ENCODE measurements at places on chromosomes 4 and X. TPM values are rescaled to one million over a fixed set of nuclear protein-coding genes. Genes with fewer than 3 reads are reported as not detected.
A peak's percentile ranks its signal among the peaks of the same experiment; 100 is the strongest.

DNA sequence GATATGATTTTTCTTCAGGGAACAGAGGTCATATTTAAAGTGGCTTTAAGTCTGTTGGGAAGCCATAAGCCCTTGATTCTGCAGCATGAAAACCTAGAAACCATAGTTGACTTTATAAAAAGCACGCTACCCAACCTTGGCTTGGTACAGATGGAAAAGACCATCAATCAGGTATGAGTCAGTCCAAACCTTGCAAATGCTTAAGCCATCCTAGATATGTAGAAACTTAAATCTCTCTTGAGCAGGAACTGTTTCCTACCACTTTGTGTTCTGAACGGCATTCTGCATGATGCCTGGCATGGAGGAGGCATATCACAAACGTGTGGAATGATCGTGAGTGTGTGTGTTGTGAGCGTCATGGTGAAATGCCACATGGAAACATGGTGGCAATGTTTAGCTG is 164.8 kb downstream of the PTTG2 start:
- H3K4me3 ChIP-seq, result no peak overlapping the region
- H3K27ac ChIP-seq, result no peak overlapping the region
- H3K4me1 ChIP-seq, result peaks cover 14% of the 10 kb centered on the region
- no peaks in the 10 kb centered on the region for H3K36me3 ChIP-seq
- no peak for DNase-seq
- no peaks in the 10 kb centered on the region for H3K27me3 ChIP-seq

- H3K27me3 ChIP-seq, result no peaks in the 10 kb centered on the region
- no peaks in the 10 kb centered on the region for H3K36me3 ChIP-seq
- peaks cover 28% of the 10 kb centered on the region for H3K4me1 ChIP-seq
Observed at GRCh38 chr4:173252024-173252935, 81.9 kb downstream of the HMGB2 start.

GRCh38 chrX:10112510-10112909 is 44.3 kb upstream of the CLCN4 start:
- no peak for DNase-seq
- no peaks in the 10 kb centered on the region for H3K27me3 ChIP-seq
- H3K36me3 ChIP-seq, result peaks cover 4% of the 10 kb centered on the region
- no peak overlapping the region for H3K27ac ChIP-seq
- no peak overlapping the region for H3K4me3 ChIP-seq
- peaks cover 6% of the 10 kb centered on the region for H3K4me1 ChIP-seq

DNA sequence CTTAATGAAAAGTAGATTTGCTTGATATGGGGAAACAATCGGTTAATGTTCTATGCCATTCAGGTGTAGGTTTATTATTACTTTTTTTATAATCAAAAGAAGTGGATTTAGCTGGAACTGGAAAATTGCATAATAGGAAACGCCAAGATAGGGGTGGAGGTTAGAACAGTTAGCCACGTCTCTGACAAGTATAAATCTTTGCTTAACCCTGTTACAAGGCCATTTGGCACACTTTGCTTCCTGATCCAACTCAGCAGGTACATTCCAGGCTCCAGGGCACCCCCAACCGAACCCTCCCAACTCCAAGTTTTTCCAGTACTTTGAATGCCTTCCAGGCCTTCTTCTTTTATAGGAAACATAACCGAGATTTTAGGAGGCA is 50.6 kb upstream of the ACSL4 start:
- peaks cover 63% of the 10 kb centered on the region for H3K27me3 ChIP-seq
- peak overlapping the region; percentile 22 for H3K27ac ChIP-seq
- peak; percentile 84 for DNase-seq
- H3K4me3 ChIP-seq, result no peak overlapping the region
- H3K4me1 ChIP-seq, result peaks cover 11% of the 10 kb centered on the region

DNA sequence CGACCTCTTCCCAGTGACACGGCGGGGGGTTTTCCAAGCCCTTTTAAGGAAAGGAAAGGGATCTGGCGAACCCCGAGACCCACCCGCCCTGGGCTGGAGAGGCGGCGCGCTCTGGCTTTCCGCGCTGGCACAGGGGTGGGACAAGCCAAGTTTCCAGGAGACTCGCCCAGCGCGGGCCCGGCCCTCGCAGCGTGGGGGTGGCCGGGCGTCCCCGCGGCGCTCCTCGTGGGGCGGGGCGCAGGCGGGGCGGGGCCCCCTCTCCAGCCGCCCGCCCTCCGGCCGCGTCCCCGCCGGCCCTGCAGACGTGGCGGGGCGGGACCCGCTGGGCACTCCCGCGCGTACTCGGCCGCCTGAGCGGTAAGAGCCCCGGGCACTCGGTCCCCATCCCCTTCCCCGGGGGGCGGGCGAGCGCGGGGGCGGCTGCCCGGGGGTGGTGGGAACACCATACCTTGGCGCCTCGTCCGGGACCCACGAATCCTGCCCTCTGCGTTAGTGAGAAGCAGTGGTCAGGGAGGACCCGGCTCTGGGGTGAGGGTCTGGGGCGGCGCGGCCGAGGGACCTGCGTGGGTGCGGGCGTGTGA is at the start of gene FAM114A1:
TSS of gene FAM114A1 (plus strand) at position 329 of the 581 bp plus-strand sequence. CDS start 10,273 bp downstream, outside the sequence.
- DNase-seq, result peak; percentile 74
- H3K4me3 ChIP-seq, result peak within 1 kb of the TSS; percentile 75
- peak within 1 kb of the TSS; percentile 91 for H3K27ac ChIP-seq
- peaks cover 21% of the 10 kb centered on the region for H3K4me1 ChIP-seq

DNA sequence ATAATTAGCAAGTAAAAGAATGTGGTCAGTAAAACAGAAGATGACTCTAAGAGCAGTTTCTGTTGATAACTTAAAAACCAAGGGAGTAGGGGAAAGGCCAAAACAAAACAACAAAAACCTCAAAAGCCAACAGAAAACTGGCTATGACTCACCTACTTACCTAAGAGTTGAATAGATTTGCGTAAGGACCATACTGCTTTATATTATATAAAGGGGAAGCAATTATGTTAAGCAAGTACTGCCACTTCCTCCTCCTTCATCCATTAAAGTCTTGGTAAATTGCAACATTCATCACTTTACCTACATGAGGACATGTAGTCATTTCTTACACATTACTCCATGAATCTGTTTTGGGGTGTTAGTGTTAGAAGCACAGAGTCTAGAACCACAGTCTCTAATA is 85.9 kb upstream of the FAM47A start:
- no peaks in the 10 kb centered on the region for H3K27me3 ChIP-seq
- H3K36me3 ChIP-seq, result no peaks in the 10 kb centered on the region
- no peaks in the 10 kb centered on the region for H3K4me1 ChIP-seq
- H3K4me3 ChIP-seq, result no peak overlapping the region
- H3K27ac ChIP-seq, result peak overlapping the region; percentile 59

GRCh38 chr4:41212616-41213203 is 1.6 kb downstream of the APBB2 start:
- DNase-seq, result peak; percentile 87
- peaks cover 20% of the 10 kb centered on the region for H3K36me3 ChIP-seq
- H3K27me3 ChIP-seq, result no peaks in the 10 kb centered on the region

GRCh38 chr4:139129206-139129605 is 47.8 kb downstream of the ELF2 start:
- no peak overlapping the region for H3K27ac ChIP-seq
- no peaks in the 10 kb centered on the region for H3K4me1 ChIP-seq
- no peak overlapping the region for H3K4me3 ChIP-seq
- no peak for DNase-seq
- H3K36me3 ChIP-seq, result peaks cover 20% of the 10 kb centered on the region

Gene MAGEC3
- total RNA-seq, result not detected

DNA sequence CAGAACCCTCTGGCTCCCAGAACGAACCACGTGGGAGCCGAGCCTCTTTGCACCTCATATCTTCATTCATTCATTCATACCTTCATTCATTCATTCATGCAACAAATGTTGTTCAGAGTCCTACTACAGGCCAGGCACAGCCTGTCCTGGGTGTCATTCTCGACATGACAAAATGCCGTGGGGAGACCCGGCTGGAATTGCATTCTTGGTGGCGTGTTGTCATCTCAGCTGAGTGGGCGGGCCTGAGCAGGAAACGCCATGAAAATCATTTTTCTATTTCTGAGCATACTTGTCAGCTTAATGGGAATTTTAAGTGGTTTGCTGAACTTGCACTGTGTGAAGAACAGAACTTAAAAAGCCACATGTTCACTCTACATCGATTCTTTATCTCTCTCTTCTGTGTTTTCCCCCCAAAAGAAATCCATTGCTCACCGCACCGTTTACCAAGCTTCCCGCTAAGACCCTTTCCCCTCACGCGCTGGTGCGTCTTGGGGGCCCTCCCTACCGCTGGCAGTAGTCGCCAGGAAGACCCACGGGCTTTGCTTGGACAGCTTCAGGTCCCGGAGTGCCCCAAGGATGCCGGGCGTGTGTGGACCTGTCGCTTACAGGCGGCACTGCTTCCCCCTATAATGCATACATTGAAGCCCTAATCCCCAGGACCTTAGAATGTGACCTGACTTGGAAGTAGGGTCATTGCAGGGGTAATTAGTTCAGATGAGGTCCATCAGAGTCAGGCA is 41.6 kb upstream of the HMX1 start:
- H3K27me3 ChIP-seq, result peaks cover 3% of the 10 kb centered on the region
- no peaks in the 10 kb centered on the region for H3K4me1 ChIP-seq
- peaks cover 4% of the 10 kb centered on the region for H3K36me3 ChIP-seq
- H3K27ac ChIP-seq, result no peak overlapping the region

- H3K4me1 ChIP-seq, result no peaks in the 10 kb centered on the region
- DNase-seq, result no peak
- peaks cover 45% of the 10 kb centered on the region for H3K27me3 ChIP-seq
Observed at GRCh38 chrX:134388161-134389109, 71.5 kb upstream of the HPRT1 start.

DNA sequence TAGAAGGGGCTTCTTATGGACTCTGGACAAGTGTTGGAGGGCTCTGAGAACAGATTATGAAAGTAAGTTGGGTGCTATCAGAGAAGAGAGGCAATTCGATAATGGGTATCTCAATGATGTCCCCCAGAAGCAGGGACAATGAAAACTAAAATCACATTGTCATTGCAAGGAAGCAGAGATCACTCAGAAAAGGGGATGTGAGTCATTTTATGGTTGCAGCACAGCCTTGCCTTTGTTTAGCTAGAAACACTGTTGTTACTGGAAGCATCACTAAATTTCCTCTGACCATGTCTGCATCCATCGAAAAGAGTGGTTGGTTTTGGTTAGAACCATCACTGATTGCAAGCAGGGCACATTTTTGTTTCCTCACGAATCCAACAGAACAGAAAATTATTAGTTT is 246.8 kb upstream of the NWD2 start:
- H3K36me3 ChIP-seq, result no peaks in the 10 kb centered on the region
- H3K4me1 ChIP-seq, result peaks cover 6% of the 10 kb centered on the region
- H3K27me3 ChIP-seq, result no peaks in the 10 kb centered on the region
- no peak overlapping the region for H3K27ac ChIP-seq

GRCh38 chr4:69124941-69125340 is 28.7 kb downstream of the UGT2B7 start:
- DNase-seq, result no peak
- H3K36me3 ChIP-seq, result no peaks in the 10 kb centered on the region
- H3K27me3 ChIP-seq, result no peaks in the 10 kb centered on the region
- H3K27ac ChIP-seq, result peak overlapping the region; percentile 37

DNA sequence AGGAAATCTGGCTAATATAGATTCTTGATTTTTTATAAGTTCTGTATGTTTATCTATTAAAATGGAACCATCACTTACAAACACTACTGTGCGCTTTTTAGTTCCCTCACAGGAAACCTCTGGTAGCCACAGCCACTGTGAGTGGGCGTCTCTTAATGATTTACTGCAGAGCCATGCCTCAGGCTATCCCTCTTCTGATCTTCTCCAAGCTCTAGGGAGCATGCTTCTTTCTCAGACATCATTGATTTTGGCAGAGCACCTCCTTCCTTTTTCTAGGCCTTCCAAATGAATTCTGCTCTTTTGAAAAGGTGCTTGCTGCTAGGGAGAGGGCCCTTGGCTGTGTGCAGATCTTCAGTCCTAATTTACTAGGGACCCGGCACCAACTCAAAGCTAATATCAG is 61.1 kb upstream of the STS start:
- DNase-seq, result peak; percentile 19
- peaks cover 17% of the 10 kb centered on the region for H3K36me3 ChIP-seq
- no peak overlapping the region for H3K27ac ChIP-seq
- H3K4me1 ChIP-seq, result peaks cover 17% of the 10 kb centered on the region
- H3K27me3 ChIP-seq, result no peaks in the 10 kb centered on the region
- H3K4me3 ChIP-seq, result no peak overlapping the region

DNA sequence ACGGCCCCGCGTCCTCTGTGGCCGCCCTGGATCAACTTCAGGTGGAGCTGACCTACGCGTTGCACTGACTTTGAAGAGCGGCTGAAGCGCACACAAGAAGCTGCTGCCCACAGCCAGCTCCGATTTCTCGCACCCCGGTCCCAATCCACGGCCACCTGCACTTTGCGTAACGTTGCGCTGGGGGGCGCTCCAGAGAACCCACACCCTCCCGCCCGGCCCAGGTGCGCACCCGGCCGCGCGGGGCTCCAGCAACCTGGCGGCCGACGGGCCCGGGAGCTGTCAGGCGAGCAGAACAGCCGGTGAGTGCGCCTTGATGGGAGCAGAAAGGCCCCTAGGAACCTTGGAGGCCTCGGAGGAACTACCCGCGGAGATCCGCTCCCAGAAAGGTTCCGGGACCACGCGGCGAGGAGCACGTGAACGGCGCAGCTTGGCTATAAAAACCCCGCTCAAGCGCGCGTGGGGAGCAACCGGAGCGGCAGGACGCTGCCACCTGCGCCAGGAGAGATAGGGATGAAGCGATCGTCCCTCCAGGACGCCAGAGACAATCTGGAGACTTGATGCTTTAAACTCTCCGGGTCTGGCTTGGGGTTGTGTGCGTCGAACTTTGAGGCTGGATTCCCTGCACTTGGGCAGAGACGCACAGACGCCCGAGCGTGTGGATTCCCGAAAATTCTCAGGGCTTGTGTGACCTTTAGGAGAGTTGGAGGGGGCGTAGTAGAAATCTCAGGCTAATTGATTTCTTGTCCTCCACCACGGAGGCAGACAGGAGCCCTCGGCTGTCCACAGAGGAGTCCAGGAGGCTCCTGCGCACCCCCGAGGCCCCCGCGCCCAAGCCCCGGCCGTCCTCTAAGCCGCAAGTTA is 591 bp upstream of the NWD2 start:
- peaks cover 18% of the 10 kb centered on the region for H3K27me3 ChIP-seq
- peaks cover 6% of the 10 kb centered on the region for H3K4me1 ChIP-seq
- no peak for DNase-seq

Gene NEUROG2
- total RNA-seq, result not detected

GRCh38 chr4:36282503-36283030 is 1.2 kb downstream of the DTHD1 start:
- no peaks in the 10 kb centered on the region for H3K36me3 ChIP-seq
- no peak overlapping the region for H3K4me3 ChIP-seq
- peaks cover 45% of the 10 kb centered on the region for H3K4me1 ChIP-seq

- peak; percentile 72 for DNase-seq
- peak overlapping the region; percentile 2 for H3K27ac ChIP-seq
- no peak overlapping the region for H3K4me3 ChIP-seq
- H3K4me1 ChIP-seq, result no peaks in the 10 kb centered on the region
Observed at GRCh38 chr4:104064646-104065577, 345.1 kb upstream of the TACR3 start.

Gene C1QTNF7
- not detected for total RNA-seq

Gene SRPX
- 9.4 TPM for total RNA-seq

DNA sequence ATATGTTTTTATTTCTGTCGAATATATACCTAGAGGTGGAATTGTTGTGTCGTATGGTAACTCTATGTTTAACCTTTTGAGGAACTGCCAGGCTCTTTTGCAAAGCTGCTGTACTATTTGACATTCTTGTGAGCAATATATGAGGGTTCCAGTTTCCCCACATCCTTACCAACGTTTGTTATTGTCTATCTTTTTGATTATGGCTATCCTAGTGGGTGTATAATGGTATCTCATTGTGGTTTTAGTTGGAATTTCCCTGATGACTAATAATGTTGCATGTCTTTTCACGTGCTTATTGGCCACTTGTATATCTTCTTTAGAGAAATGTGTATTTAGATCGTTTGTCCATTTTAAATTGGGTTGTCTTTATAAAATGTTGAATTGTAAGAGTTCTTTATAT is 24.5 kb downstream of the REPS2 start:
- no peak overlapping the region for H3K4me3 ChIP-seq
- H3K27ac ChIP-seq, result peak overlapping the region; percentile 49

Gene SLC30A9
- total RNA-seq, result 64.9 TPM
